ENCODE measurements at places on chromosomes 6 and 20.

- no peak for DNase-seq
Observed at GRCh38 chr6:36758516-36759147, 61.0 kb downstream of the RAB44 start.

DNA sequence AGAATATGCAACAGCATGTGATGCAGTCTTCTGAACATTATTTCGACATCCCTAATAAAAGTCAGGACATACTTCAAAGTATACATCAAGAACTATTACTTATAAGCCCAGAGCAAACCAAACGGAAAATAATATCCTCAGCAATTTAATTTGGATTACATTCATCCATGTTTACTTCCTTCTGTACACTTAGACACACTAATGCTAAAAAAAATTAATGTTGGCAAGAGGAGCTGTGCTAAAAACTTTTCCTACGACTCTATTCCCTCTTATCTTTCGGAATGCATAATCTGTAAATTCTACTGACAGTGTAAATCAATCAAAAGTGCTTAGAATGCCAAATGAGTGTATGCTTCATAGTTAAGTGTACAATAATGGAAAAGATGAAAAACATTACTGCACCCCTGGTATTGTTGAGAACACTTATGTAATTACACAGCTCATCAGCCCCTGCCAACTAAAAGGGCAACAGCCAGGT is 301.2 kb upstream of the HSF2 start:
- DNase-seq, result no peak

- no peak for DNase-seq
Observed at GRCh38 chr6:15616261-15616660, 46.6 kb downstream of the DTNBP1 start.

DNA sequence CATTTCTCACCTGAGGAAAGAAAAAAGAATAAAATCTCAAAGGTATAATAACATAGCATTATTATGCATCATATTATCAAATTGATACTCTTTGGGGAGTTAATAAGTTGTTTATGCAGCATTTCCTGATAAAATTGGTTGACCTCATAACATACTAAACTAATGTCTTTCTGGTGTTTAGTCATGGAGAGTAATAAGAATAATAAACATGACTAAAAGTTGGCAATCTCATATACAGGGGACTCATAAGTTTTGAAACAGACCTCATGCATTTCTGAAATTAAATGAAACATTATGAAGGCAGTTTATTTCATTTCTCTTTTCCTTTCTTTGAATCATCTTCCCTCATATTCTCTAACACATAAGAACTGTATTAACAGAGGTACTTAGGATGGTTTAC is 60.5 kb upstream of the PRDM1 start:
- no peak for DNase-seq

- no peak for DNase-seq
Observed at GRCh38 chr20:60812561-60812960, 439.5 kb upstream of the CDH4 start.

DNA sequence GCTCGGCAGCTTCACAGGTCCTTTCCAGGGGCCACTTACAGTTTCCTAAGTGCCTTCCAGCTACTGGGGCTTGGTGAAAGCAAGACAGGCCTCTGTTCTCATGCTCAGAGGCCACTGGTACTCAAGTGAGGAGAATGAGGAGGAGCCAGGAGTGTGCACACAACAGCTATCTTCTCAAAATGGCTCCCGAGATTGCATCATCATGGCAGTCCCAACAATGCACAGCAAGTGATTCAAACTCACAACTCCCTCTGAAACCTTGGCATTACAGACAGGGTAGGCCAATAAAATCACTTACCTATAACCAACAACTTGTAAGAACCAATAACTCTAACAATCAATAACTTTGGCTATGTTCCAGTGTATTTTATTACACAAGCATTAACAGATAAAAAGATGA is 77.4 kb downstream of the RALGAPA2 start:
- no peak for DNase-seq

- DNase-seq, result no peak
Observed at GRCh38 chr6:113292646-113293422, 564.3 kb upstream of the MARCKS start.

DNA sequence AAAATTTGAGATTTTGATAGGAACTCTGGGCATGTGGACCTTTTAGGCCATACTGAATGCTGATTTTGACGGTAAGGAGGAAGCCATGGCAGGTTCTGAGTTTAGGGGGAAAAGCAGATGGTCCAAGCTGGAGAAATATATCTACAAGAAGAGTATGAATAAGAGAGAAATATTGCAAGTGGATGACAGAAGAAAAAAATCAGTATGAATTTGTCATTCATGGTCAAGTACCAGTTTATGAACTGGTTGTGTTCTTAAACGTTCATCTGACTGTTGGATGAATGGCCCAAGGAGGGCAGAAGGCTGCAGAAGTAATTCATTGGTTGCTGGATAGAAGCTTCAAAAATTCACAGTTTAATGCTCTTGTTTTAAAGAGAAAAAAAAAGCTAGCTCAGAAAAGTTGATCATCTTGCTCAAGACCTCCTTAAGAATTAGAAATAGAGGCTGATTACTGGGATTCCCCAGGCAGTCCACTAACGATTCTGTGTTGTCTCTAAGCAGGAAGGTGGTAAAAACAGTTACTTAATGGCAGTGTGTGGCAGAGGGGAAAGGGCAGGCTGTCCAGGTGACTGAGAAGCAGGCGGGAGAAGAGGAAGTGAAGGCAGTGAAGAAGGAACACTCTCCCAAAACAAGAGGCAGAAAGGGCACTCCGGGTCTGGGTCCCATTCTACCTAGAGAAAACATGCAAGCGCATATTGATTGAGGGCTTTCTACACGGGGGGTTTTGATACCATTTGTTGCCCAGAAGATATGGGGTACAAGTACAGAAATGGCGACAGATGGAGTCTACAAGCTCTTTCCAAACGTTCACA is 2.0 kb upstream of the DUSP22 start:
- no peak for DNase-seq

DNA sequence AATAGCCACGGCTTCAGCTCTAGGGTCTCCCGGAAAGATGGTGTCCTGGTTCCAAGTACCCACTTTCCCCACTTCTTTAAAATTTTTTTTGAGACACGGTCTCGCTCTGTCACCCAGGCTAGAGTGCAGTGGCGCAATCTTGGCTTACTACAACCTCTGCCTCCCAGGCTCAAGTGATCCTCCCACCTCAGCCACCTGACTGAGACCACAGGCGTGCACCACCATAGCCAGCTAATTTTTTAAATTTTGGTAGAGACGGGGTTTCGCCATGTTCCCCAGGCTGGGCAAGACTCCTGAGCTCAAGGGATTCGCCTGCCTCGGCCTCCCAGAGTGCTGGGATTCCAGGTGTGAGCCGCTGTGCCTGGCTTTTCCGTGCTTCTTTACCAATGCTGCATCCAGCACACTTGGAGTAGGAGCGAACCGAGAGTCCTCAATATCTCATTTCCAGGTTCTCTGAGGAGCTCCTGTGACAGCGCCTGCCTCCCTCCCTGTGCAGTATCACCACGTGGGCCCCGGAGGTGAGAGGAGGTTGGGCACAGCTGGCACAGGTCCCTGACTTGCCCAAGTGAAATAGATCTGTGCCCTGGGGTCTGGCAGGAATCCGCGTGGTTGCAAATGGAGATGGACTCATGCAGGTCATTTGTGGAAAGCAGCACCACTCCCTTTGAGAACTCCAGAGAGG is 37.3 kb downstream of the EZR start:
- no peak for DNase-seq

DNA sequence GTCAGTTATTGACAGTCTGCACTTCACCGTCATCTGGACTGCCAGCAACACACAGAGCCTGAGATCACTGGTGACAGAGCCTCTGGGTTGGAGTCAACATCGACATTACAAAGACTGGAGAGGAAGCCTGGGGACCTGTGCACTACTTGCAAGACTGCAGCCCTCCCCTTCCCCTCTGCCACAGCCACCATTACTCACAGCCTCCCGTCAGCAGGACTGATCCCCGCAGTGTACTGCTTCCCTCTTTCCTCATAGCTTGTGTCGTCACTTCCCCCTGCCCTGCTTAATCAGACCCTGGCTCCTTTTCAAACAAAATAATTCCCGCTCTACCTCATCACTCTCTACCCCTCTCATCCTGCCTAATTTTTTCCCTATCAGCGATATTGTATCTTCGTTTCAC is 235.5 kb upstream of the KCNQ5 start:
- no peak for DNase-seq

DNA sequence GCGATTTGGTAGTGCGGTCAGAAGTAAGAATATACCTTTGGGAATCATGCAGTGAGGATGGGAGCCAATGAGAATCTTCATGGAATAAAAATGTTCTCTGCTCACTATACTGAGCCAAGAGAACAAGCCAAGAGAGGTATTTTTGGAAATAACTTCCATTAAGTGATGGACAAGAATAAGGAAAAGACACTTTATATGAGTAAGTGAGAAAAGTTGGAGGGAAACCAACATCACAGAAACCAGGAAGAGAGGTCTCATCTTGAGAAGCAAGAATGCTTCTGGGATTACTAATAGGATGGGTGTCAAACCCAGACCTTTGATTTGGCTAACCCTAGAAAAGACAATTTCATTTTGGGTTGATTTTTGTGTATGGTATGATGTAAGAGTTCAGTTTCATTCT is 181.2 kb upstream of the JAG1 start:
- DNase-seq, result no peak

All from renal cortex interstitium (tissue), 15 donors.